ENCODE measurements at places on chromosomes 3 and 15.

DNA sequence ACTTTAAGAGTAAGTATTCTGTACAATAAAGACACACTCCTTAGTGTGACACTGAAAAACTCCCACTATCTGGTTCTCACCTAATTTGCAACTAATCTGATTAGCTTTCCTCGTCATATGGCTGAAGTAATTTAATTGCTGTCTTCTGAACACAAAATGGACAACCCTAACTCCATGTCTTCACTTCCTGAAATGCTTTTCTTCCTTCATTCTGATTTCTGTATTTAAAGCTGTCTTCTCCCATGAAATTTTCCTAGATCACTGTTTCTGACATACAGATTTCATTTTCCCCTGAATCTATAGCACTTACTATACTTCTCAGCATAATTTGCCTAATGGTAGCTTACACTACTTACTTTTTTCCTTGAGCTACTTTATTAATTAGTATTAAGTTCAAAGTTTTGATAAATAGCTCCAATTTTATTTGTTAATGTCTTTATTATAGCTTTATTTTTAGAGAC, 6.3 kb downstream of the CCPG1 start:
- DNase-seq, result no peak

DNA sequence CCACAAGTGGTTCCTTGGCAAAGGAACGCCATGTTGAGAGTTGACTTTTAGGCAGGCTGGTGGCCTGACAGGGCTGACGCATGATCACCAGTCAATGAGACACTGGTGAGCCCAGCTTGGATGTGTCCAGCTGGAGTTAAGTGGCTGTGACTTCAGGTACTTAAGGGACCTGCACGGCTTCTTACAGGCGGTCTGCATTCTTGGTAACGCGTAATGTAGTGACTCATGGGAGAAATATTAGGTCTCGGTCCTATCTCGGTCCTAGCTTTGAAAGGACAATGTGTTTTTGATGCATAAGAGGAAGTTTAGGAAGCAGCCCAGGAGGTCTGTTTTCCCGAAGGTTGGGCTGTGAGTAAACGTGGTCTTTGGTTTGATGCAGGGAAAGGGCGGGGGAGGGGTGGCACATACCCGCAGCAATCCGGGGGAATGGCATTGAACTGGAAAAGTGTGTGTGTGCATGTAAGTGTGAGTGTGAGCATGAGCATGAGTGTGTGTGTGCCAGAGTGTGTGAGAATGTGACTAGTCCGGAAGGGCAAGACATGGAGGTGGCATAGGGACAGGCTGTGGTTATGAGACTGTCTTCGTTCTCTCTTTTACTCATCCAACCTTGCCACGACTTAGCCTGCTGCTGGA, 55.3 kb downstream of the FAM43A start:
- no peak for DNase-seq

DNA sequence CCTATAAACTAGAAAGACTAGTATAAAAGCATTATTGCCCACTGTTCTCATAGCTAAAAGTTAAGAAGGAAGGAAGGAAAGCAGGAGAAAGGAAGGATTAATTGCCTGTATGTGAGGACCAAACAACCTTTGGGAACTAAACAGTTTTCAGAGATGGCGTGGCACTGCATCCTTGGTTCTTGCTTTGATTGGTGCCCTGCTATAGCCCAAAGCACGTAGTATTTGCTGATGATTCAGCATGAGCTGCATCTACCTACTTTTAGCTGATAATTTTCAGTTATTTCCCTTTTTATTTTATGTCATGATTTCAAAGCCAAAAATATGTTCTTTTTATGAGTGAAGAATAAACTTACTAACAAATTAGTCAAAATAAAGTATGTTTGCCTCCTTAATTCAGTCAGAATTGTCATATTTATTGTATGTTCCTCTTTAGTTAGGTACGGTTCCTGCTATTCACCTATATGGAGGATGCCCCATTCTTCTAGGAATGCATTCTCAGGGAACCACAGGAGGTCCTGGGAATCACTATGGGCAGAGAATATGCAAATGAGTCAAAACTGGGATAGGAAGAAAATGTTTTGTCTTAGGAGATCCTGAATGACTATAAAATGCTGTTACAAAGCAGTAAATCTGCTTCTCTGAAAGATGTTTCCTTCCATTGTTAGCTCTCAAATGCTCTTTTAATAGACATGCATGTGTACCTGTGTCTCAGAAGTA, 65.4 kb upstream of the THSD4 start:
- DNase-seq, result no peak

- no peak for DNase-seq
Measured at GRCh38 chr3:63972196-63972595, 51.1 kb downstream of the PSMD6 start.

GRCh38 chr3:139585820-139586219, 46.3 kb upstream of the RBP1 start:
- no peak for DNase-seq

- DNase-seq, result no peak
Measured at GRCh38 chr3:55417211-55417610, 69.9 kb downstream of the WNT5A start.

DNA sequence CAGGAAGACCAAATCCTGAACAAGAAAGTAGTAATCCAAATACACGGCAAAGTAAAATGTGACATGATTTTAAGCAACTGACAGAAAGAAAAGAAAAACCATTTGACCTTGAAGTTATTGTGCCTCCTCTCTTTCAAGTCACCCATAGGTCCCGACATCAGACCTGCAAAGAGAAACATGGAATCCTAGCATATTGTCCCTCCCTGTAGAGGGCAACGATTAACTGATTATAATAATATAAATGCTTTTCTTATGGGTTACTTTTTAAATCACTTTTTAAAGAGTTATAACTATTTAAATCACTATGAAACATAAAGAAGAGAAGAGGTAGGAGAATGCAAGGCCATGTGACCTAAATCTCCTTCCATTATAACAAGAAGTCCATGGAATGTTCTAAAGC, 143.2 kb upstream of the LIPC start:
- DNase-seq, result no peak

Data from stimulated activated CD4-positive, alpha-beta T cell treated with anti-CD3 and anti-CD28 coated beads, Interleukin-4, amount 100 ng/mL, for 4 hours (primary cell).